ENCODE measurements at places on chromosomes 7 and 10. TPM values are rescaled to one million over a fixed set of nuclear protein-coding genes. Genes with fewer than 3 reads are reported as not detected.

Gene CLIP2
- total RNA-seq: 14.9 TPM

Gene SAMD9L
- total RNA-seq: 0.39 TPM

Gene SUGCT
- 1.1 TPM for total RNA-seq

Gene KCND2
- not detected for total RNA-seq

Gene CCDC7
- total RNA-seq: 0.63 TPM
